ENCODE measurements at places on chromosomes 16 and 17.

DNA sequence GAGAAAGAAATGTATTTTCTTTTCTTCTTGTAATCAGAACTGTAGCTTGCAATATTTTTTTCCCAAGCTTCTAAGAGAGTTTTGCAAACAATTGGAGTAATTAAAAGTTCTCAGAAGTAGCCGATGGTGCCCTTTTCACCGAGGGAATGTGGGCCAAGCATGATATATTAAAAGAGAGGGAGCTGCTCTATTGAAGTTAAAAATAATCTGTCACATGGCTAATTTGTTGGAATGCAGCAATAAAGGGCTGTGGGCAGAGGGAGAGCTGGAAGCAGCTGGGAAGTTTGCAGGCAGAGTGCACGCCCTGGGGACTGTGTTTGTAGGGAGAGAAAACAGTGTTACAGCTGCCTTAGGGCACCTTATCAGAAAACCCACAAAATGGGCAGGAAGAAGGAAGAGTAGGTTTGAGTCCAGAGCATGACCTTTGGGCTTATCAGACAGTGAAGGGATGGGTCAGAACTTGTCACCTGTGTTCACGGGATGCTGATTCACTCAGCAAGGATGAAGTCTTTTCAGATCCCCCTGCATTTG, 18.5 kb upstream of the TERF2 start:
- DNase-seq: no peak

- DNase-seq: no peak
These were observed 55.4 kb downstream of the CREBBP start for GRCh38 chr16:3825103-3825502.

DNA sequence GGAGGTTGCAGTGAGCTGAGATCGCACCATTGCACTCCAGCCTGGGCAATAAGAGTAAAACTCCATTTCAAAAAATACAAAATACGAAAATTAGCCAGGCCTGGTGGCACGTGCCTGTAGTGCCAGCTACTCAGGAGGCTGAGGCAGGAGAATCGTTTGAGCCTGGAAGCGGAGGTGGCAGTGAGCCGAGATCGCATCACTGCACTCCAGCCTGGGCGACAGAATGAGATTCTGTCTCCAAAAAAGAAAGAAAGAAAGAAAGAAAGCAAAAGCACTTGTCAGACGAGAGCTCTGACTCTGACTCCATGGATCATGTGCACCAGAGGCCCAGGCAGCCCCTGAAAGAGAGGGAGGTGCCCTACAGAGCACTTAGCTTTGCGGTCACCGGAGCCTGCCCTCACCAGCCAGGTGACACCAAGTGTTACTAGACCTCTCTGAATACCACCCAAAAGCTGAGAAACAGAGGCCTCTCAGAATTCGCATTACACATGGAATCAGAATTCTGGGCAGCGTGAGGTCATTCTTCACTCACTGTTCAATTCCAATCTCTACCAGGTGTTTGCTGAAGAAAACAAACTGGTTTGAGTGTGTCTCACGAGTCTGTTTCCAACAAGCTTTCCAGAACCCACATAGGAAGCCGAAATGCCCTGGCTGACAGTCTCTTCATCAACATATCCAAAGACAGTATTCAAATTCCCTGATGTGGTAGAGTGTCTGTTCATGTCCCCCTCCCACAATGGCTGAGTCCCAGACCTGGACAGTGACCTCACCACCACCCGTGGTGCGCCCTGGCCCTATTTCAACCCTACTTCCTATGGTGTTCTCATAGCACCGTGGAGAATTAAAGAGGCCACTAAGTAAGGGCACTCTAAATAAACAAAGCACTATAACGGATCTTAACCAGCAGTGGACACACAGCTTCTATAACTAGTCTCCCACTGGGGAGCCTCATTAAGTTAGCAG, 1.5 kb downstream of the FLCN start:
- no peak for DNase-seq

DNA sequence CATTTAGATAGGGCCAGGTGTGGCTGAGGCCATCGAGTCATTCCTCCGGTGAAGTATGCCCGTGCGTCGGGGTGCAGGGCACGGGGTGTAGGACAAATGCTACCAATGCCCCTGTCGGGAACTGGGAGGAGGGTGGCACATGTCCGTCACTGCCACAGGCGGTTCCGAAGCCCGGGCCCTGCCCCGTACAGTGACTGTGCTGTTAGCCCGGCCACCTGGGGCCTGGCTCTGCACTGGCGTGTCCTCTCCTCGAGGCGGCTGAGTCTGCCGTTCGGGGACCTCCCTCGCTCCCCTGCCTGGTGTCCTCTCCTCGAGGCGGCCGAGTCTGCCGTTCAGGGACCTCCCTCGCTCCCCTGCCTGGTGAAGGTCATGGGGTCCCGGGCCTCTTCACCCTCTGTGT, 7.0 kb upstream of the ZFPM1 start:
- DNase-seq: no peak

DNA sequence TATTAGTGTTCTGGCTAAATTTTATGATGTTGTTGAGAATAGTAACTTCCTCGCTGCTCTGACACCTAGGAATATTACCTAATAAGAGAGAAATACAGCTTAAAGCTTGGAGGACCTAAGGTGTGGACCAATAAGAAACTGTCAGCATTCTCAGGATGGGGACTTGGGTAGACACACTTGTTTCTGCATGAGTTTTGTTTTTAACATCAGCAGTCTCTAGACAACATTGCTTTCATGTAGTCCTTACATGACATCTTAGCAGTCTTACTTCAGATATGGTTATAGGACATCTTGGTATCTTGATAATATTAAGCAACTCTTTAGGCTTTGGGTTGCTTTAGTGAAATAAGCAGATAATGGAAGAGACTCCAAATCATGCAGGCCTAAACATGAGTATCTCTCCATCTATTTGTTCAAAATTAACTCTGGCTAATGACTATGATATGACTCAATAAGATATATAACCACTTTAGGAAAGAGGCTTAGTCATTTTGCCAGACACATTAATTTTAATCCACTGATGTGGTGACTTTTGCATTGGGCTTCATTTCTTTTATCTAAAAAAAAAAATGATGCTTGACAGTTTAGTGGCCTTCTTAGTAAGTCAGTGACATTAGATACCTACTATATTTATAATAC, 84.5 kb downstream of the WNT3 start:
- no peak for DNase-seq

DNA sequence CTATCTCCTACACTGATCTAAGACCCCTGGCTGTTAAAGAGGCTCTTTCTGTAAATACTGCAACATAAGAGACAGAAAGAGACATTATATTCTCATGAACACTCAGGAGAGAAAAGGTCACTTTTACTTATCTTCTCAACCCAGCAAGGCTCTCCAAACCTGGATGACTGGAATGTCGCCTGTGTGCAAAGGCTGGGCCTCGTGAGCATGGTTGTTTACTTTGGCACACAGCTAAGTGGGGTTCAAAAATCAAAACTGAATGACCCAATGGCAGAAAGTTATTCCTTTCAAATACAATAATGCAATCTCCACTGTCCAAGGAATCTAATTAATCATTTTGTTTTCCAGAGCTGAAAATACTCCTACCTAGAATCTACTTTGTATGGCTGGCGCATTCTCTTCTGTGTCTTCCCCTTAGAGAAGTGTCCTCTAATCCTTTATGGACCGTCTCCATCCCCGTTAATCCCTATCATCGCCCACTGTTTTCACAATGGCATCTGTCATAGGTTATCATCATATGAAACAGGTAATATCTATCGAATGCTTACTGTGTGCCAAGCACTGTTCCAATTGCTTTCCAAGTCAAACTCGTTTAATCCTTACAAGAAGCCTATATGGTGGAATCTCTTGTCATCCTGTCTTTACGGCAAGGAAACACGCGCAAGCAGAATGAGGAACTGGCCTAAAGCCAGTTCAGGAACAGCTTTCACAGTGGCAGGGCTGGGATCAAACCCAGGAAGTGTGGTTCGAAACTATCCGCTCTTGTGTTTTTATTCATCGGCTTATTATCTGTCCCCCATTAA, 1.3 kb downstream of the SLX4 start:
- no peak for DNase-seq

DNA sequence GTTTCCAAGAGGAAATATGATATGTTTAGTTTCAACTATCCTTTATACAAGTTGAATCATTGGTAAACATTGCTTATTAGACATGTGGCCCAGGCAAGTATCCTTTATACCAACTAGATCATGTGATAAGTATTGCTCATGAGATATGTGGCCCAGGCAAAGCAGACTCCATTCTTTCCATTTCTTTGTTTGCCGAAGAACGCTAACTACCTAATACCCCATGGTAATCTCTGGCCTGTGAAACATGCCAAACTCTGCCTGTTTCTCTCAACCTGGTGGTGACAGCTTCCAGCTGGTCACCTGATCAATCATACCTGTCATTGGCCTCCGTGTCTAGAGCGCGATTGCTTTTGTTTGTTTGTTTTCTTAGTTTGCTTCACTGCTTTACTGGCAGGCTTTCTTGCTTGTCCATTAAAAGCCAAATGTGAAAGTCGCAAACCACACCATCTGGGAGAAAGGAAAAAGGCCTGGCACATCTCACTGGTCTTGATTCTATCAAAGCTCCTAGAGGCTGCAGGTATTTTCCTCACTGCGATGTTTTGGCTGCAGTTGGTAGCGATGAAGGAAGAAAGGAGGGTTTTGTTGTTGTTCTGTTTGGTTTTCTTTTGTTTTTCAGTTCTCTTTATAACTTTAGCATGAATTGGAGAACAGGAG, 686.2 kb downstream of the KCNJ2 start:
- DNase-seq: no peak

GRCh38 chr16:24539850-24540601, 660 bp downstream of the RBBP6 start:
- DNase-seq: no peak

DNA sequence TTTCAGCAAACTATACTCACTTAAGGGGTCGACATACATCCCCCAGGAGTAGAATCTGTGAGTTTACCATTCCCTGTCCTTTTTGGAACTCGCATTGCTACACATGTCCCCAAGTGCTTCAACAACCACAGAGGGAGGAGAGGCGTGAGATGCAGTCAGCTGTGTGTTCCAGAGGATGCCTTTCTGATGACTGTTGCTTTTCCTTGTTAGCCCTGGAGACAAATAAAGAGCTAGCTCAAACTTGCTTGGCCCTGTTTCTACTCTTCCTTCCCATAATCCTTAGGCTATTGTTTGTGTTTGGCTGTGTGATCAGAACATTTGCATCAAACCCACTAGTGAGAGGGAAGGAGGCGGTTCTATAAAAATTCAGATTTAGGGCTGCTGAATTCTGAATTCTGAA, 264.0 kb downstream of the ENGASE start:
- DNase-seq: no peak

DNA sequence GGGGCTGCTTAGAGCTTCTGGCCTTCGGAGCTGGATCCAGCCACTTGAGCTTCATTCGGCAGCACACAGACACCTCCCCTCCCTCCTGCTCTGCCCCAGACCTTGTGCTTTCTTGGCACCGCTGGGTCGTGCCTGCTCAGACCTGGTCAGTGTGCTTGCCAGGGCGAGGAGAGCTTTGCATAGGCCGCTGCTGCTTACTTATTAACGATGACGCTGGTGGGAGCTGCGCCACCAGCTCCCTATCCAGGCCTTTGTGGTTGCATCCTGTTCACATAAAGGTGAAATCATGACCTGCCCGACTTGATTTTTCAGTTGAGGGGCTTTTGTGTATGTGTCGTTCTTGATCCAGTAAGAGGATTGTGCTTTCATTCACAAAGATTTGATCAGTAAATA, 101.1 kb downstream of the MSI2 start:
- DNase-seq: no peak

DNA sequence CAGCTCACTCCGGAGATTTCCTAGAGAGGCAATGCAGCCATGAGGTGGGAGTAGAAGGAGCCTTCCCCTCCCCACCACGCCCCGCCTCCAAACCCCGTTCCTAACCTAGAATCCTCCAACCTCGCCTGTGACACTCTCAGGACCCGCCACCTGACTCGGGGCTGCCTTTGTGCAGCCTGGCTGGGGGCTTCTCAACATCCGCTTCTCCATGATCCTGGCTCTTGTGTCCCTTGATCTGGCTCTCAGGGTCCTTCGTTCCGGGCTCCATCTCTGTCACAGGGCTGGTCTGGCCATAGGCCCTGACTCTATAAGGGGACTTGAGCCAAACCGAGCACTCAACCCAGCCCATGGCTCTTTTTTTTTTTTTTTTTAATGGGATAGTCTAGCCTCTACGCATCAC, 24.3 kb downstream of the CDRT15 start:
- DNase-seq: no peak

DNA sequence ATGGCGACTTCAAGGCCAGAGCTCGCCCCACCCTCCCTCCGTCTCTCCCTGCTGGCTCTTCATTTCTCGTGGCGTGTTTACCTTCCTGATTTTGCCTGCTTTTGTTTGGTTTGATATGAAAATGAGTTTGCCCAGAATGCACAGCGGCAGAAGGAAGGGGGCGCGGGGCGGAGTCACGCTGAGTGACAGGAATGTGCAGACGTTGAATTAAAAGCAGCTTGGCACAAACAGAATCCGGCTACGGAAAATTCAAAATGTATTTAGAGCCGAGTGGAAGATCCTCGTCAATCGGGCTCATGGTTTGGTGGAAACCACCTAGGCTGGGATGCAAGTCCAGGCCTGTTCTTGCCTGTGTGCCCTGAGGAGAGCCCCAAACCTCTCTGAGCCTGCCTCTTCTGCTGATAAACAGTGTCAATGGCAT, 102.7 kb downstream of the SDK2 start:
- DNase-seq: no peak

- DNase-seq: no peak
These were observed 132.2 kb downstream of the SPECC1 start for GRCh38 chr17:20141198-20141972.

- DNase-seq: no peak
These were observed 219.3 kb downstream of the SPECC1 start for GRCh38 chr17:20228410-20228809.

DNA sequence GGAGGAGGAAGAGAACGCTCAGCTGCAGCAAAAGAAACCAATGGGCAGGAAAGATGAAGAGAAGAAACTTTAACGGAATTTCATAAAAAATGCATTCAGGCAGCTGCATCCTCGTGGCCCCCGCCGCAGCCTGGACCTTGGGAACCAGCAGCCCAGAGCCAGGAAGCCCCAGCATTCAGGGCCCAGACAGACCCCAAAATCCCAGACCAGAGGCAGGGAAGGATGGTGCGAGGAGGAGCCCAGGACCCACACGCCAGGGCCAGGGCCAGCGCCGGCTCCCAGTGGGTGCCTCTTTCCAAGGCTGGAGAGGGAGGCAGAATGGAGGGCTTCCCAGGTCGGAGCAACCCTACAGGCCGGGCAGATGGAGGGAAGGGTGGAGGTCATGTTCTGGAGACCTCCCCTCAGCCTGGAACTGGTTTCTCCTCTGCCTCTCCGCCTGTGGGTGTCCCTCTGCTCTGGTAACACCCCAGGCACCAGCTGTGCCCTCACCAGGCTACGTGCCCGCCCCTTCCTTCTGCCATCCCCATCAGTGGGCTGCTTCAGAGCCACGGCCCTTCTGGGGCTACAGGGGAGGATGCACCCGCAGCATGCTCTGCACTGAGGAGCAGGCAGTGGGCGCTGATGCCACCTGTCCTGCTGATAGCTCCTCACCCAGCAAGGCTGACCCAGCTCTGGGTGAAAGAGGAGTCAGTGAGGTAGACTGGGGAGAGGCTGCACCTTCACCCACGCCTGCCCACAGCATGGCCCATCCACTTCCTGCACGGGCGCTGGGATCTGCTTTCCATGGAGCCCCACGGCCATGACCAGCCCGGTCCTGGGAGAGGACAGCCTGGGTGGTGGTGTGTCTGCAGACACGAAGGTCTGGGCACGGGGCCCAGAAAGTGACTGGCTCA, 1.2 kb upstream of the MIF4GD start:
- DNase-seq: no peak
